ENCODE measurements at places on chromosomes 6 and 20.

- DNase-seq, result peak; percentile 96
Observed at GRCh38 chr20:61185841-61186601, 66.0 kb upstream of the CDH4 start.

- no peak for DNase-seq
Observed at GRCh38 chr6:17057322-17057721, 44.5 kb upstream of the STMND1 start.

DNA sequence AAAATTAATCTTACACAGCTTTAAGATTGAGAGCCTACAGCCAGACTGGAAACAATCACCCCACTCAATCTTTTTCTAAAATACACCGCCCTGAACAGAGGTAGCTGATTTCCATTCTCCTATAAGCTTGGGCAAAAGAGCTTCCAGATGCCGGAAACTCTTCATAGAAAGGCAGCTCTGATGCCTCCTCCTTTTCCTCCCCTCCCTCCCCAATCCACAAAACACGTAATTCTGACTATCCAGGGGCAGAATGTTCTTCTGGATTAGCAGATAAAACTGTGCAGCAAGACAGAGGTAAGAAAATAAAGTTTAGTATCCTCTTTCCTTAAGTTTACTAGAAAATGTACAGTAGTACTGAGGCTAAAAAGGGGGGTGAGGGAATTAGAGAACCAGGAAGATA lies 15.8 kb downstream of the ADNP start:
- peak; percentile 55 for DNase-seq

- no peak for DNase-seq
Observed at GRCh38 chr6:168870982-168871381, 382.7 kb downstream of the THBS2 start.

- peak; percentile 88 for DNase-seq
Observed at GRCh38 chr6:1190366-1190765, 121.5 kb upstream of the FOXQ1 start.

- no peak for DNase-seq
Observed at GRCh38 chr6:39321761-39322160, 741 bp downstream of the KCNK16 start.

DNA sequence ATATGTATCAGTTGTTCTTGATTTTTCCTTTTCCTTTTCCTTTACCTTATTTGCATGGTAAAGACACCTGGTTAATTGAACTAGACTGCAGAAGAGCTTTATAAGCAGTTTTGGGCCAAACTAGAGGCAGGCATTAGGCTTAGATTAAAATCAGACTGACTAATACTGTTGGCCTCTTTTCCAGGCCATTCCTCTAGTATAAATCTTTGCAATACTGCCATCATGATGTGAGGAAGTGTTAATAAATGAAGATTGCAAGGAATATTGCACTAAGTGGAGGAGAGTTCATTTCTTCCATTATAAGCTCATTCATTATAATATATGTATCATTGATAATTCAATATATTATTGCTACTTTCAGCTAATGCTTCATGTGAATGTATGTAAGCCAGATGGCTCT lies 163.8 kb downstream of the MMUT start:
- DNase-seq, result peak; percentile 2

DNA sequence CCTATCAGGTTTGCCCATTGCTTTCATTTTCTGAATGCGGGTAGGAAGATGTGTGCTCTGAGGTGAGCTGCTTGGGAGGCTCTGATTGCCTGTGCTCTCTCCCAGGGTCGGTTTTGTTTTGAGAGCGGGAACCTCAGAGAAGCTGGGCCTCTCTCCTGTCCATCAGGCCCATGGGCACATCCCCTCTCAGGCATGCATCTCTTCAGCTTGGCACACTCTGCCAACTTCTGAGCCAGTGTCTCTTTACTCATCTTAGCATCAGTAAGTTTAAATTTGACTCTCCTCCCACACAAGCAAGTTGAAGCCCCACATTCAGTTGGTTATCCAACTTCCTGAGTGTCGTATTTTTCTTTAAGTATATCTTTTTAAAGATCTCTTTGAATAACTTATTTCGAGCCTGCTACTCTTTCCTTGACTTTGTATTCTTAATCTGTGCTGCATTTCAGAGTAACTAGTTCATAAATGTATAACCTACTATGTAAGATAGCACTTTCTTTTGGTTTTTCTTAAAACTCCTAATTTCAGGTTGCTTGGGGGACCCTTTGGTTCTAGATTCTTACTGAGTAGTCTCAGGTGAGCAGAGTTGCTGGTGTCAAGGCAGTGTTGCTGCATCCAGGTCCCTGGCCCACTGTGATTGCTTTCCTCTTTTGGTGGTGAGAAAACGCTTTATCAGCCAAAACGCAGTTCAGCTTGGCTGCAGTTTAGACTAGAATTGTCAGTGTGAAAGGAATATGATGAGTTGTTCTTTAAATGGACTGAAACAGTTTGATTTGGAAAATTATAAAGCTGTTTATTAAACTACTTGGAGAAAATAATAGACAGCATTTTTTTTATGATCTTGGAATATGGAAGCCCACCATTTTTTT lies 54.8 kb downstream of the SNX9 start:
- no peak for DNase-seq

All from fibroblast of lung (primary cell).